Stimulated activated CD8-positive, alpha-beta memory T cell treated with anti-CD3 and anti-CD28 coated beads, Interleukin-7, amount 100 ng/mL, for 1 hour (primary cell): ENCODE measurements at places on chromosomes 16 and 17.

GRCh38 chr17:42603318-42603717, 5.9 kb downstream of the RETREG3 start:
- no peak for DNase-seq

- DNase-seq: no peak
These were observed 19.3 kb downstream of the TMEM11 start for GRCh38 chr17:21194703-21195102.

DNA sequence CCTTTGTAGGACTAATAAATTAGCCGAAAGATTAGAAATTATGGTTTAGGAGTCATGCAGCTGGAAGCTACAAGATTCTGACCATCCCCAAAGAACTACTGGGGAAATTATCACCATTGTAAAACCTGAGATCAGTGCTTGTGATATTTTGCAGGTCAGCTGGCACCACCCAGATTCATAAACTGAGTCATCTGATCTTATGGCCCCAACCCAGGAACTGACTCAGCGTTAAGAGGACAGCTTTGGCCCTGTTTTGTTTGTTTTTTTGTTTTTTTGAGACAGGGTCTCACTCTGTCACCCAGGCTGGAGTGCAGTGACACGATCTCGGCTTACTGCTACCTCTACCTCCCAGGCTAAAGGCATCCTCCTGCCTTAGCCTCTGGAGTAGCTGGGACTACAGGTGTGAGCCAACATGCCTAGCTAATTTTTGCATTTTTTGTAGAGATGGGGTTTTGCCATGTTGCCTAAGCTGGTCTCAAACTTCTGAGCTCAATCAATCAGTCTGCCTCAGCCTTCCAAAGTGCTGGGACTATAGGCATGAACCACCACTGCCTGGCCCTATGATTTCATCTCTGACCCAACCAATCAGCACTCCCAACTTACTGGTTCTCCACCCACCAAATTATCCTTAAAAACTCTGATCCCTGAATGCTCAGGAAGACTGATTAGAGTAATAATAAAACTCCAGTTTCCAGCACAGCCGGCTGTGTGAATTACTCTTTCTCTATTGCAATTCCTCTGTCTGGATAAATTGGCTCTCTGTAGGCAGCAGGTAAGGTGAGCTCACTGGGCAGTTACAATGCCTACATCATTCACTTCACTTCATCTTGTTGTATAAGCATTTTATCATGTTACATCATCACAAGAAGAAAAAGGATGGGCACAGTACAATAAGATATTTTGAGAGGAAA, 79.4 kb upstream of the KSR1 start:
- no peak for DNase-seq

DNA sequence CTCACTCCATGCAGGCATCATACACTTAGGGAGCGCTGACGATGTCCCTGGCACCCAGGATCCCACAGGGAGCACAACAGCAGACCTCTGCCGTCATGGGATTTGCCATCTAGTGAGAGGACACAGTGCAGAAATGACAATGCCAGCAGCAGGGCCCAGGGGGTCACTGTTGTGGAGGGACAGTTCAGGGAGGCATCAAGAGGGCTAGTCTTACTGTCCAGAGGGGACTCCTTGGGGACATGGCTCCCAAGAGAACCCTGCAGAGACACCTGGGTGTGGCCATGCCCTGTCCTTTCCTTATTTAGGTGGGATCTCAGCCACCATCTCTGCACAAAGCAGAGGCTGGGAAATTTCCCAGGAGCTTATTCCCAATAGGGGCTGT, 73.7 kb downstream of the CRISPLD2 start:
- DNase-seq: no peak

DNA sequence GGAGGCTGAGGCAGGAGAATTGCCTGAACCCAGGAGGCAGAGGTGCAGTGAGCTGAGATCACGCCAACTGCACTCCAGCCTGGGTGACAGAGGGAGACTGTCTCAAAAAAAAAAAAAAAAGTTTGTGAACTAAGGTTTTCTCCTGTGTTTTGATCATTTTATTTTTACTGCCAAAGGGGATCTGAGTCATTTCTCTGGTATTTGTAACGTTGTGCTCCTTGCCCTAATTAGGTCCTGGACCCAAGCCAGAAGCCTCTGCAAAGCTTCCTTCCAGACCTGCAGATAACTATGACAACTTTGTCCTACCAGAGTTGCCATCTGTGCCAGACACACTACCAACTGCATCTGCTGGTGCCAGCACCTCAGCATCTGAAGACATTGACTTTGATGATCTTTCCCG, 32.1 kb downstream of the IST1 start:
- no peak for DNase-seq

- no peak for DNase-seq
These were observed 28.9 kb upstream of the GSE1 start for GRCh38 chr16:85584267-85584666.

- no peak for DNase-seq
These were observed 719 bp downstream of the NGFR start for GRCh38 chr17:49495842-49496182.

DNA sequence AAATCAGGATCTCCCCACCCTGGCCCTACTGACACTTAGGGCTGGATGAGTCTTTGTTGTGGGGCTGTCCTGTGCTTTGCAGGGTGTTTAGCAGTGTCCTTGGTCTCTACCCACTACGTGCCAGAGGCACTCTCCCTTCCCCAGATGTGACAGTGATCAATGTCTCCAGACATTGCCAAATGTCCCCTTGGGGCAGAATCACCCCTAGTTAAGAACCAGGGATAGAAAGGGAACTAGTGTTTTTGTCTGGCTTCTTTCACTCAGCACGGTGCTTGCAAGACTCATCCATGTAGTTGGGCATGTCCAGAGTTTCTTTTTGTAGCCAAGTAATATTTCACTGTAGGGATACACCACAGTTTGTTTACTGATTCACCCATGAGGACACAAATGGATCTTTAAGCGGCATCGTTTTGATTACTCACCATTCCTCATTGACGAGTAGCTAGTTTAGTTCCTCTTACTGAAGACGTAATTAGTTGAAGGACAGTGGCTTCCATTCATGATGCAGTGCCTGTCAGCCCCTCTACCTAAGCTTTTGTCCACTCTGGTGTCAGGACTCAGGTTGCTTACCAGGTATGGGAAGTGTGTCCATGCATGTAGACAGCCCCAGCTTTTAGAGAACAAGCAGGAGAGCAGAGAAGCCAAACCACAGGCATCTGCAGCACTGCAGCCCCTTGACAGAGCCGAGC, 26.0 kb upstream of the ITGB4 start:
- no peak for DNase-seq

DNA sequence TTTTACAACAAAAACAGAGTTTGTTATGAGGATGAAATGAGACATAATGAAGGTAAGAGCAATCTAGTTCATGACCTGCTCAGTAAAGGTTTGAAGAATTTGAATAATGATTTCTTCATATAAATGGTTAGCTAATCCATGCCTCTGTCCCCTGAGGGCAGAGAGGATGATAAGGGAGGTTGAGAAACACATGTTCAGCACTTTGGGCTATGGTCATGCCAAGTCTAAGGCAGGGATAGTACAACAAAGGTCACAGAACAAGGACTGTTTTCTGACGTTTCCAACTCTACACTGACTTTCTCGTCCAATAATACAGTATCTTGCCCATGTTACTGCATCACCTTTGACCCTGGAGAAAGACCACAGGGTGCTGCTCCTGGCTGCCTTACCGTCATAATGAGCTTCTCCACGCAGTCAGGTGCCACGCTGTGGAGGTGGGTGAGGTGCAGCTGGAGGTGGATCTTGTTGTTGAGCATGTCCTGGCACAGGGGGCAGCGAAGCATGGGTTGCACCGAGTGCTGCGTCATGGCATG, 236.7 kb downstream of the ZFHX3 start:
- DNase-seq: no peak

DNA sequence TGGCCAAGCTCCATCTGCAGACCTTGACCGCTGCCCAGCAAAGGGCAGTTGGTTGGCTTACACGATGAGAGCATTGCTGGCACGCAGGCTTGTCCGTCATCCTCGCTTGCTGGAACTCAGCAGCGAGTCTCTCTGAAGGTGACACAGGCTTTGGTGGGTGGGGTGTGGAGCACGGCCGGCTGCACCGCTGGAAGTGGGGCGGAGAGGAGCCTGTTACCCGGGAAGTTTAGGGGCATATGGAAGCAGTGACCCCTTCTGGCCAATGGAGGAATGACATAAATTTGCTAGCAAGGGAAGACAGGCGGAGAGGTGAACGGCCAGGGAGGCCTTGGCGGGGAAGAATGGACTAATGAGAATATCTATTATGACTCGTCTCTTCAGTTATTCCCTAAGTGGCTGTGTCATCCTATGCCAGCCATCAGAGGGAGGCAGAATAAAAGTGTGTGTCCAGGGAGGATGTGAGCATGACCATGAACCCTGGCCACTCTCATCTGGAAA, 65.9 kb upstream of the SDK2 start:
- peak; percentile 17 for DNase-seq

DNA sequence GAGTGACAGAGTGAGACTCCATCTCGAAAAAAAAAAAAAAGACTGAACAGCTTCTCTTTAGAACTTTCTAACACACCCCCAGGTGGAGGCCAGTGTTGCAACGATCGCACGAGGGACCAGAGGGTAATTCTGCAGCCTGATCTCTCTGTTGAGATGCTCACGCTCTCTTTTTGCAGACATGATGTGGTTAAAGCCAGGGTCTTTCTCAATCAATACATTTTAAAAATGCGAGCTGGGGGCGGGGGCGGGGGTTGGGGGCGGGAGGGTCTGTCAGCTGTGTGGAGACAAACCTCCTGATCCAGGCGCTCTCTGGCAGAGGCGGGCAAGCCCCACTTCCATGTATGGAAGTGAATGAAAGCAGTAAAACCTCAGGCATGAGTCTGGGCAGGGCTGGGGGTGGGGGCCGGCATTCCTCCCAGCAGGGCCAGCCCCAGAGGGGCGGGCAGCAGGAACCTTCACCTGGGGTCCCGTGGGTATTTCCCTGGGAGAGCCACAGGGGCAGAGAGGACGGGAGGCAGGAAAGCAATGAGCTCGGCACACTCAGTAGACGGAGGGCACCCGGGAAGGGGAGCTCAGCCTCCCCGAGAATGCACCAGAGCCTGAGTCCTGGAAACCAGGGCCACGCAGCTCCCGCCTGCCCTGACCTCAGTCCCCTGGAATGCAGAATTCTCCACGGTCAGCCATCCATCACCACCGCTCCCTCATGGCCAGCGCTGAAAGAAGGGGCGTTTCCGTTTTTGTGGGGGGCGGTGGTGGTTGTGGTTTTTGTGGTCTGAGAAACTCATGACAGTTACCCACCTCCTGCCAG, 28.0 kb downstream of the NXN start:
- DNase-seq: no peak

DNA sequence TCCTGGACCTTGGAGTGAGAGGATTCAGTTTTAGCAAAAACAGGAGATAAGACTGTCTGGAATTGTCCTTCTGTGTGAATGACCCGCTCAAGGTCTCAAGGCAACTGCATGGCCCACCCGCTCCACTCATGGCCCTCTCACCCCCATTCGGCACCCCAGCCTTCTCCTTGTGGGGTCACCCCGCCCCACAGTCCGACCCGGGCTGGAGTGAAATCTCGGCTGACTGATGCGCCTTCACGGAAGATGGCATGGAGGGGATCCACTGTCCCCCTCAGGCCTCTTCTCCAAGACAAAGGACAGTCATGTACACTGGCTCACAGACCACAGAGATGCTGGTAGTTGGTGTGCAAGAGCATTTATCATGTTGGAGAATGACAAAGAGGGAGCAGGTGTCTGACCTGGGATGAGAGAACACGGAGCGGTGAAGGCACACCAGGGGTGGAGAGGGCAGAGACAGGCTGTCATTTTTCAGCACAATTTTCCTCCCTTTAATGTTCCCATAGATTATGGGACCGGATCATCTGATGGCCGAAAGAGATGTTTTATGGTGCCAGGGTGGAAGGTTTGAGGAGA, 391.9 kb upstream of the TNRC6C start:
- no peak for DNase-seq

- DNase-seq: no peak
These were observed 3.1 kb downstream of the MAPK7 start for GRCh38 chr17:19381361-19381740.

GRCh38 chr17:64162554-64162953, 32.6 kb upstream of the ERN1 start:
- DNase-seq: no peak

GRCh38 chr16:75326333-75326732, 74.9 kb upstream of the BCAR1 start:
- no peak for DNase-seq

- DNase-seq: no peak
These were observed 2.7 kb downstream of the N4BP1 start for GRCh38 chr16:48607056-48607825.

DNA sequence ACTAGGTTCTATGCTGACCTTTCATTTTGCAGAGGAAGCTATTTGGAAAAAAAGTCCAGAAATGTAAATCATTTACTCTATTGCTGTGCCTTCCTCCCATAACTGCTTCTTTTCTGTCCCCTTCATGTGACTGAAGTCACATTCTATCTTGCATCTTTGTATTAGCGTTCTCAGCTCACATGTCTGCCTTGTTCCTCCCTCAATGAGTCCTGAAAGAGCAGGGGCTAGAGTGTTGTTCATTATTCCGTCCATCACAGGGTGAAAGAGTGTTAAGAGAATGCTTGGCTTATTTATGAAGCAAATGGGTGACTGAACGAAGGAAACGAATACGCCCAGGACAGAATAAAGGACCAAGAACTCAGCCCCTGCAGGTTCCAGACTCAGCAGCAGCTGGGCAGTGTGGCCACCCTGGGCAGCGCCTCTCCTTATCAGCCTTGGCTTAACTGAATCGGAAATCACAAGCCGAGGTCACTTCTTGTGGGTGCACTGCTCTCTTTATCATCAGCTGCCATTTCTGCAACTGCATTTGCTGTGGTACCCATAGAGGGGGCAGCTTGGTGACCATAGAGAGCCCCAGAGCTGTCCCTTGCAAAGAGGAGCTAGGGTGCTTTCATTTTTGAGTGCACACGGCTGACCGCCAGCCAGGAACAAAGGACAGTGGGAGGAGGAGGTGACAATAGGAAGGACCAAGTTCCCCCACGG, 1.8 kb upstream of the PIK3R6 start:
- no peak for DNase-seq

- DNase-seq: no peak
These were observed 21.9 kb upstream of the BEAN1 start for GRCh38 chr16:66405057-66405783.

- no peak for DNase-seq
These were observed 137.1 kb upstream of the AXIN2 start for GRCh38 chr17:65698381-65699061.

- DNase-seq: no peak
These were observed 8.3 kb downstream of the CRLF3 start for GRCh38 chr17:30816165-30816564.

GRCh38 chr16:9012848-9013507, 49.3 kb upstream of the USP7 start:
- no peak for DNase-seq

DNA sequence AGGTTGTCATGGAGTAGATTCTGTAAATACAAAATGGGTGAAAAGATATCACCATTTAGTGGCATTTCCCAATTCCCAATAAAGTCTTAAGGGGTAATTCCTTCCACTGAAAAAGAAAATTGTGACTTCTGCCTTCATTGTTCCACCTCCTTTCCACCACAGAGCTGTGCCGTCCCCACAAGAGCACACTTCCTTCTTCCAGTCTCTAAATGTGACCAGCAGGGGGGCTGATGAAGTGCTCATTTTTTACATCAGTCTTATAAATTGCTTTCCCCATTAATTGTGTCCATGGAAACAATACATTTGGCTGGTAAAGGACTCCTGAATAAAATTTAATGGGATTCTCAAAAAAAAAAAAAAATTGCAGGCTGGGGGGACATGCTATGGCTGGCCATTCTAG, 260.8 kb upstream of the PSMD7 start:
- DNase-seq: no peak

GRCh38 chr17:78735832-78736525, 46.1 kb downstream of the CYTH1 start:
- no peak for DNase-seq

GRCh38 chr17:40107522-40108174, 7.3 kb upstream of the NR1D1 start:
- no peak for DNase-seq
